ENCODE measurements at places on chromosomes 3 and 15. TPM values are rescaled to one million over a fixed set of nuclear protein-coding genes. Genes with fewer than 3 reads are reported as not detected.

DNA sequence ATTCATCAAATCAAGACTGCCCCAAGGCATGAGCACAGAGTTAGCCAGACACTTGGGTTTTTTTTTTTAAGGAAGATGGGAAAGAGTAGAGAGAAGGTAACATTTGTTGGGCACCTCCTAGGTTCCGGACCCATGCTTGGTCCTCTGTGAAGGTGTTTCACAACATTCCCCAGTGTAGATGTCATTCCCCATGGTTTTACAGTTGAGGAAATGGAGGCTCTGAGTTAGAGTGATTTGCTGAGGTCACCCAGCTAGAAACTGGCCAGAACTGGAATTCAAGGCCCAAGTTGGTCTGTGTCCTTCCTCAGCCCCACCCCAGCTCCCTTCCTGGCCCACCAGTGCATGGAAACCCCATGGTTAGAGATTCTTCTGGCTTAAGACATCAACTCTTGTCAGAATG lies 19.9 kb downstream of the WNT7A start:
- no peak for DNase-seq

GRCh38 chr3:81643721-81644120 lies 117.7 kb downstream of the GBE1 start:
- DNase-seq, result peak; percentile 40

GRCh38 chr3:138381950-138382715 lies 33.8 kb downstream of the MRAS start:
- DNase-seq, result no peak

- no peak for DNase-seq
These were observed 80.2 kb upstream of the TP63 start for GRCh38 chr3:189551007-189551406.

DNA sequence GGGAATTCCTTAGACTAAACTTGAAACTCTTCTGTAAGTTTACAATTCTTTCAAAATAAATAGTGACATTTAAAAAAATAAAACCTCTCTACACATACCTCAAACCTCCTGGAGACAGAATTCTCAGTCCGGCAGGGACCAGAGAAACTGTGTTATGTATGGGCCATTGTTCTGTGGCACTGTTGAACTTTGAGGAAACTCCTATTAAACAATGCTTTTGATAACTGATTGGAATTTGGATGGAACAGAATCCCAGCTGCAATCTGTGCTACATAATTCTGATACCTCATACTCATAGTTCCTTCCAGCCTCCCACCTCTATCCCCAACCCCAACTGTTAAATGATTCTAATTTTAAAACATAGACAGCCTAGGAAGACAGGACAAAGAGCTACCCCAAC lies 85.0 kb downstream of the TM4SF4 start:
- DNase-seq, result no peak

DNA sequence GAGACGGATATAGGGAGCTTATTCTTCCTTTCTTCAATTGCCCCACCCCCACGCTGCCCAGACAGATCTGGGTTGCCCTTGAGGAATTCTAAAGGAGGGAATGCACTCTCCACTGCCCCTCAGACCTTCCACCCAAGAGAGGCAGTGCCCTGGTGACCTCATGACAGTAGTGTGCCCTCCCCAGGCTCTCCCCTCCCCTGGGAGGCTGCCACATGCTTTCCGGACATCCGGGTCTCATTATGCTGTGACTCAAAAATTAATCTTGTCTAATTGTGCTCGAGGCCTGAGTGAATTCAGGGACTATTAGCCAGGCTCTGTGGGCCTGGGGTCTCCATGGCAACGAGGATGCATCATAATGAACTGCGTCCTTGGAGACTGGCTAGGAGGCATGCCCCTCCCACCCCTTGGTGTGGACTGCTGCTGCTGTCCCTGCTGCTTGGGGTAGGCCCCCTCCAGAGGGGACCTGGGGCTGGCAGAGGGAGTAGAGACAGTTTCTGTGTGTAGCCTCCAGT lies 20.8 kb downstream of the CORO2B start:
- peak; percentile 91 for DNase-seq

DNA sequence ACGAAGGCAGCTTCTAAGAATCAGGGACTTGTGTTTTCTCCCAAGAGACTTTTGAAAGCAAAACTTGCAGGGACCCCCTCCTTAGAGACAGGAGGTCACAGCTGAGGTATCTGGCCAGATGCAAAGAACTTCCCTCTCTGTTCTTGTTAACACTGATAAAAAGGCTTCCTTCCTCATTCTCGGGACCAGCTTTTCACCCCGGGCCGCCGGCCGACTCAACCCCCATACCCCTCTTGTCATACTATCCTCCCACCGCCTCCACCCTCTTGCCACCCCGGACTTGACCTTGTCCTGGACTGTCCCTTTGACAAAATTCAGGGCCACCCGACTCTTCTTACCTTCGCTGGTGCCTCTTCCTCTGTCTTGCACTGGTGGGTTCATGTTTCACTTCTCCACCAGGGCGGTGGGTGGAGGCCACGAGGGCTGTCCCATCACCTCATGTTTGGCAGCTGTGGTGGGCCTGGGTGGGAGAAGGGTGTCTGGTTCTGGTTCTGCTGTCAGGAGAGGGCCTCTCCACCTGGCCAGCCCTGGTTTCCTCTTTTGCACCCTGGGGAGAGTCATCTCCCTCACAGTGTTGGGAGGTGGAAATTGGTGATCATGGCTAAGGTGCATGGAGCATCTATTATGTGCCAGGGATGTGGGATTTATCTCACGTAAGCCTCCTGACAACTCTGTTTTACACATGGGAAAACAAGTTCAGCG lies 32.5 kb downstream of the BHLHE40 start:
- DNase-seq, result no peak

GRCh38 chr15:25736461-25736860 lies 126.7 kb downstream of the ATP10A start:
- no peak for DNase-seq

GRCh38 chr3:136249593-136249992 lies 547 bp upstream of the PCCB start:
- DNase-seq, result no peak

- DNase-seq, result no peak
These were observed 6.1 kb downstream of the GATA2 start for GRCh38 chr3:128486681-128487537.

- DNase-seq, result no peak
These were observed 2.2 kb downstream of the LRRN1 start for GRCh38 chr3:3801494-3801841.

DNA sequence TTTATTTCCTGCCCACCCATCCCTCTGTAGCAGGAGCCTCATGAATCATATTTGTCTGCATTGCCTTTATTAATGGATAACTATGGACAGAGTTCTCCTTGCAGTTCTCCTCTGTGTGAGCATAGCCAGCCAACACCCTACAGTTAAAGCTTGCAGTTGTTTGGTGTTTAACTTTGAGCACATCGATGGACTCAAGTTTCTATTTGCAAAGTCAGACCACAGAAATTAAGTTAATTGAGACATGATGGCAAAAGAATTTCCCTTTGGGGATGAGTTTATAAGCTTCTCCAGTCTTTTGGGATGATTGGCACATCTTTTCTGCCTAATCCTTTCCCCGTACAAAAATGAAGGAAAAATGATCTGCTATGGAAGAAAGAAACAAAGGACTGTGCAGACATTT lies 398.9 kb upstream of the THBS1 start:
- DNase-seq, result peak; percentile 67

GRCh38 chr15:79562899-79563298 lies 130.8 kb downstream of the MINAR1 start:
- DNase-seq, result no peak

DNA sequence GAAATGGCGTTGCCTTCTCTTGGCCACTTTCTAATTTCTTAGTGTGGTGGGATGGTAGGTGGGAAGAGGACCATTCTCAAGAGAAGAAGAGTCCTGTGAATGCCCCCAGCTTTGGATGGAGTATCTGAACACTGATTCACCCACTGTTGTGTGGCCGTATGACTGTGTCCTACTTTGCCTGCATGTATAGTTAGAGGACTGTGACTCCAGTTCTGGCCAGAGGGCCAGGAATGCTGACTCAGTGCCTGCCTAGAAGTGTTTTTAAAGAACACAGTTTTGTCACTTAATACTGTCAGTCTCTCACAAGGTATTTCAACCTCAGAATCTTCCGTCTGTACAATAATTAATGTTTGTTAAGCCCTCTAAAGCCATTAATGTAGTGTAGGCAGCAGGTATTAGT lies 2.1 kb downstream of the SEC61A1 start:
- peak; percentile 83 for DNase-seq

DNA sequence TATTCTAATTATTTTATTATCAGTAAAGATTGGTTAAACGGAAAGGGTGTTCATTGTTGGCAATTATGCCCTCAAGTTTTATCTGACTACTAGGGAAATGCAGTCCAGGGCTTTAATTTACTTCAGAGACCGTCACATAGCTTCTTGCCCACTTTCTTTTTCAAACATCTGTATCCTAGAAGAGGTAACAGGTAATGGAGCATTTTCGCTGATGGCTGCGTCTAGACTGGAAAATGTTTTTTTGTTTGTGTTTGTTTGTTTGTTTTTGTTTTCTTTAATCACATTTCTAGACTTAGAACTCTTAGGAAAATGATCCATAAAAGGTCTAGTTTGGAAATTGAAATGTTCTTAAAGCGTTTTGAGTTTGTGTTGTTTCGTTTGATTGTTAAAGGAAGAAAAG lies 71.4 kb downstream of the ANXA2 start:
- DNase-seq, result no peak

GRCh38 chr3:144923046-144923775 lies 951.6 kb downstream of the DIPK2A start:
- DNase-seq, result no peak

GRCh38 chr3:96449803-96450202 lies 364.6 kb upstream of the EPHA6 start:
- no peak for DNase-seq

DNA sequence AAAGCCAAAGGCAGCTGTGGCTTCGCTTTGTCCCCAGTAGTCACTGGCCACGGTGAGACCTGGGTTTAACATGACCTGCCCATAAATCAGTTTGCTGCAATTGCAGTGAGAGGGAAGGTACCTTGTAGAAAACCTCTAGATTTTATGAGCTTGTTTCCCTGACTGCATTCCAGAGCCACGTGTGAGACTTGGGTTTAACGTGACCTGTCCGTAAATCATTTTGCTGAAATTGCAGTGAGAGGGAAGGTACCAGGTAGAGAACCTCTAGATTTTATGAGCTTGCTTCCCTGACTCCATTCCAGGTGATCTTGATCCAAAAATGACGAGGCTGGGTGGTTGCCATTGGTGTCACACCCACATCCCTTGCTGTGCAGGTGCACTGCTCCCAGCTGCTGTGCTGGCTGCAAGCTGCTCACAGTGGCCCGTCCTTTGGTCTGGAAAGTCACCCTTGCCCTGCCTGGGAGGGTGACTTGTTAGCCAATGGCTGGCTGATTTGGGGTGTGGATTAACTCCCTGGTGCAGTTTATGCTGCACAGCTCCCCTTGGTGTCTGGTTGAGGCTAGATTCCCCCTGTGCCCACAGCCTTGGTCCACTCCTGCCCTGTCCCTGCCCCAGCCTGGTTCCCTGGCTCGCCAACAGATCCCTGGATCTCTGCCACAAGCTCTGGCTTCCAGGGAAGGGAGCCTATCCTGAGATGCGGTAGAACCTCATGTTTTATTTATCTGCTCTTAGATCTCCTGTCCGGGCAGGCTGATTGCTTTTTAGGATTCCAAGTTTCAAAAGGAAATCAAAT lies 192.7 kb upstream of the CTDSPL start:
- DNase-seq, result no peak

DNA sequence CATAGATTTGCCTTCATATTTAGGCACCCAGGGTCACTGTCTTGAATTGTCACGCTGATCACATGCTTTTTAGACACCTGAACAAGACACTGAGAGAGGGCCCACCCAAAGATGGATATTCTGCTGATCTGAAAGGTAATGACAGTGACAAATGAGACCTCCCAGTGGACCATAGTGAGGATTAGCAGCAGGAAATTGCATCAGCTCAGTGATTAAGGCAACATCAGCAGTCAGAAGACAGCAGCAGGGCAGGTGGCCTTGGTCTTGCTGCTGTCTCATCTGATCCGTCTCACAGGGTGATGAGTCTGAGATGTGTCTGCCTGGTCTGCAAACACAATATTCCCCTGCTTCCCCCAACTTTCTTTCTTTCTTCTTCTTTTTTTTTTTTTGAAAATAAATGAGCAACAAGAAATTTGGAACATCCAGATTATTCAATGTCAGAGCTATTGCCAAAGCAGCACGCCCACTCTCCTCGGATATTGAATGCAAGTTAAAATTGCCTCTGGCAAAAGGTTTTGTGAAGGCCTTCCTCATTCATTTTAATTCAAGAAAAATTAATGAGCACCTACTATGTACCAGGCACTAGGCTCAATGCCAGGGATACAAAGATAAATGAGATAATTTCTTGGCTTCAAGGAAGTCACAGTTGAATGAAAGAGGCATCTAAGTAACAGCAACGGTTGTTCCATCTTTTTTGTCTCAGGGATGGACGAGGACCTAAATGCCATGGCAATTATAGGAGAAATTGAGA lies 14.1 kb downstream of the OTOL1 start:
- DNase-seq, result no peak

- no peak for DNase-seq
These were observed 964 bp upstream of the NCKIPSD start for GRCh38 chr3:48686538-48687219.

DNA sequence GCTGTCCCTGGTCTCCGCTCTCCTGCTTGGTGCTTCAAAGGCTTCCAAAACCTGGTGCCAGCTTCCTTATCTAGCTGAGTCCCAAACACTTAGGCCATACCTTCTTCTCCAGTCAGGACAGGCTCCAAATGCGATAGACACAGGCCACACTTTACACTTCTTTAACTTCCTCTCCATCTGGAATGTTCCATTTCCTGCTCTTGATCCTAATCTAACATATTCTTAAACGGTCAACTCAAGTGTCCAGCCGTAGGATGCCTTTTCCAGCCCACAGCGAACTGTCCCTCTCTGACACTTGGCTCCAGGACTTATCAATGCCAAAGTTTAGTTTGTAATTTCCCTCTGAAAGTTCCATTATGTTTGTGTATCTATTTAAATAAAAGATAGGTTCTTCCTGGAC lies 19.2 kb upstream of the PLA2G4F start:
- DNase-seq, result no peak

DNA sequence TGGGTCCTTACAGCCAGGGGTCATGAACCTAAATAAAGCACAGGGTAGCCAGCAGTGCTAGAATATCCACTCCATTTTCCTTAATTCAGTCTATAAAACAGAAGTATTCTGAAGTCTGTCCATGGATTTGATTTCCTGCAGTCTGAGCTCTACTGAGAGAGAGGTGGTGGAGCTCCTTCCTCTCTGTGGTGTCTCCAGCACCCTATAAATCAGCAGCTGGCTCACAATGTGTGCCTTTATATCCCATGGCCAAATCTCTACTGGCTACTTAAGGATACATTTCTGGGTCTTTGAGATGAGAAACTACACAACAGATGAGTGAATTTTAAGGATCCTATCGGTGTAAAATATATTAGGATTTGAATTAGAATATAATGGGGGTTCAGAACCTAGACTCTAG lies 339.9 kb upstream of the RBMS3 start:
- no peak for DNase-seq

IL17RD gene
- 0.05 TPM for total RNA-seq

CCDC50 gene
- 124 TPM for total RNA-seq

DISP2 gene
- total RNA-seq, result 0.24 TPM

PLSCR2 gene
- not detected for total RNA-seq

TNNC1 gene
- total RNA-seq, result 0.46 TPM

PAQR5 gene
- total RNA-seq, result 0.60 TPM

SLC22A14 gene
- not detected for total RNA-seq

STXBP5L gene
- not detected for total RNA-seq

All from HFFc6 (cell line).